ENCODE measurements at places on chromosomes 1 and 21.

GRCh38 chr1:236353813-236354212, 40.3 kb upstream of the EDARADD start:
- no peak for DNase-seq

DNA sequence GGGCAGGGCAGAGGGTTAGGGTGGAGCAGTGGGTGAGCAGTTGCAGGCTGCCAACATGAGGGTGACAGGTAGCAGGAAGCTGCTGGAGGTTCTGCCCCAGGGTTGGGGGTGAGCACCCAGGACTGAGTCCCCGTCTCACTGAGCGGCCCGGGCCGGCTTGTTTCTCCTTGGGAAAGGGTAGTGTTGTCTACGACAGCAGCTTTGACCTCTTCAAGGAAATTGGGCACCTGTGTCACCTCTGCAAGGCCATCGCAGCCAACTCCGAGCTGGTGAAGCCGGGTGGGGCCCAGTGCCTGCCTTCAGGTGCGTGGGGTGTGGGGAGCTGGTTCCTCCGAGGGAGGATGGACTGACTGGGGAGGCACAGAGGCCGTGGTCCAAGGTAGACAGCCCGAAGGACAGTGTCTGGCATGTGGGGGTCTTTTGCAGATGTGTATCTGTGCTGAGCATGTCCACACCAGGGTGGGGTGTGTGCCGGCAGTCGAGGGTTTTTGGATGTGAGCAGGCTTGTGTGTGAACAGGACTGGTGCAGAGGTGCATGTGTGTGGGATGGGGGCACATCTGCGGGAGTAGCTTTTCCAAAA, 51.9 kb downstream of the DISP3 start:
- no peak for DNase-seq

DNA sequence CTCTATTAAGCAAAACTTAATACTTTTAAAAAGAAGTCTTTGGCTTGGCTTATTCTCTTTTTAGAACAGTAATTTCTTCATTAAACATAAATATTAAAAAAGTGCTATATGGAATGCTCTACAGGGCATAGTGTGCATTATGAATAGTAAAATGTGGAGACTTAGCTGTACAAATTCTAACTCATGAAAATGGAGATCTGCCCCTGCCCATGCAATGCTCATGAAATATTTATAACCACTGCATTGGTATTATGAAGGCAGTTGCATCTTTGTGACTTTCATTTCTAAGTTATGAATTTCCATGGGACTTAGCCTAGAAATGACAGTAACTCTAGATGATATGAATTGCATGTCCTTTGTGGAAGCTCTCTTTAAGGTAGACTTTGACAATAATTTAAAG, 586.0 kb downstream of the PTBP2 start:
- no peak for DNase-seq

DNA sequence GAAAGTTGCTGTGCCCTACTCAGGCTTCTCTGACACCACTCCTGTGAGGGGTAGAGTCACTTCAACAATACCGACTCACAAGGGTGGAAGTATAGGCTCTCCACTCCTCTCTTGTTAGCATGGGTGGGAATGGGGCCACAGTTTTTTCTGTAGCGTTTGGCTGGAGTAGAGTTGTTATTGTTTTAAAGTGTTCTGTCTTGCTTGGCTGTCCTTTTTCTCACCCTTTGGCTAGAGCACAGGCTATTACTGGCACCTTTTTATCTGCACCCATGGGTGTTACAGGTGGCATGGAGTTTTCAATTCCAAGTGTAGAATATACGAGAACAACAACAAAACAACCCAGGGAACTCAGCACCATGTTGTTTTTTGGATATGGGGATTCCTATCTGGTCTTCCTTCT, 74.3 kb upstream of the CD5L start:
- DNase-seq = no peak

GRCh38 chr1:160733898-160734297, 5.1 kb upstream of the SLAMF7 start:
- DNase-seq = no peak

DNA sequence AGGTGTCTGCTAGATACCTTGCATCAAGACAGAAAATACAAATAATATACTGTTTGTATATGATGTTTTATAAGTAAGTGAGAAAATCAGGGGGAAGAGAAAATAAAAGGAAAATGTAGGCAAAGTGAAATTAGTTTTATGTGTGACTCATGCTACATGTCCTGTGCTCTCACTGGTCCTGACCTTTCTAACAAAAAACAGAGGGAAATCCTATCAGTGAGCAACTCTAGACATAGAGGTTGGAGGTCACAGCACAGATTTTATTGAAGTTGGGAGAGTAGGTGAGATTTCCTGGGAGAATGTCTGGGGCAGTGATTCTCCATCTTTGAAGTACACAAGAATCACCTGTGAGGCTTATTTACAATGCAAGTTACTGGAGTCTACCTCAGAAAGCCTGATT, 9.5 kb downstream of the SCCPDH start:
- DNase-seq = no peak

DNA sequence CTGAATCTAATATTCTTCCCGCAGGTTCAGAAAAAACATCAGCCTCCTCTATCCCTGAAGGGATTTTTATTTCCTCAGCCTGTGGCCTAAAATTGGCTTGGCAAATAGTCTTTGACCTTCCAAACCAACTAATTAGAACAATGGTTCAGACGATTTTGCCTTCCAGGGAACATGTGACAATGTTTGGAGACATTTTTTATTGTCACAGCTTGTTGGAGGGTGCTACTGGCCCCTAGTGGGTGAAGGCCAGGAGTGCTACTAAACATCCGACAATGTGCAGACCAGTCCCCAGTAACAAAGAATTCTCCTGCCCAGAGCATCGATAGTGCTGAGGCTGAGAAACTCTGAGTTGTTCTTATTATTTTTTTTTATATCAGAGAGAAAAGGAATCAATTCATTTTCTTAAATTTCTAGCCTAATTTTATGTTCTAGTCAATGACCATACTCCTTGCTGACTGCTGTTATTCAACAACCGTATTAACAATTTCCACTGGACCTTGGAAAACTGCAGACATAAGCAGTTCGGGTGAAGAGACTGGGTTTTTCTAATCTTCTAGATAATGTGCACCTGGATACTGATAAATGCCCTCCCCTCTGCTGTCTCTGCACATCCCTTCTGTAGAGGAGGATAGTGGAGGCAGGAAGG, 280.7 kb downstream of the LMX1A start:
- DNase-seq = peak; percentile 1

- DNase-seq = no peak
These were observed 29.1 kb downstream of the TRPM2 start for GRCh38 chr21:44382536-44382935.

DNA sequence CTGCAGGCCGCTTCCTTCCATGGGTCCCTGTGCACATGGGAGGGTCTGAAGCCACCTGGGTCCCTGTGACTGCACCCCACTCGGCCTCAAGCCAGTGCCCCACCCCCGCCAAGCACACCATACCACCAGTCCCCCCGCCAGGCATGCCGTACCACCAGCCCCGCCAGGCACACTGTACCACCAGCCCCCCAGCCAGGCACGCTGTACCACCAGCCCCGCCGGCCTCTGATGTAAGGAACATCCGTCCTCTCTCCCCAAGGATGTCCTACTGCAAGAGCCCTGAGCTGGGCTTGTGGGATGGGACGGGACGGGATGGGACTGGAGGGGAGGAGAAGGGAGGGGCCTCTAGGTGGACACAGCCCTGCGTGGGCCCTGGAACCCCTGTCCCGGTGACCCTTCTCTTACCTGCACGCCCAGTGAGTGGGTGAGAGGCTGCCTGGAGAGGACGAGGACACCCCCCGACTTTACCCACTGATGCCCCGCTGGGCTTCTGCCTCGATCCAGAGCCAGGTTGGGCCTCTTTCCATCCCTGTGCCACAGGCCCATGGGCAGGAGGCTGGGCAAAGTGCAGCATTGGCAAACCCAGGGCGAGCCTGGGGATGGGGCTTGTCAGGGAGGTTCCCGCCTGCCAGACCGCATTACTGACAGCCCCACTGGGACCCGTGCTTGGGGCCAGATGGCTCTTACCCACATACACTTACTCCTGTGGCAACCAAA, 40.8 kb upstream of the COL6A1 start:
- no peak for DNase-seq

DNA sequence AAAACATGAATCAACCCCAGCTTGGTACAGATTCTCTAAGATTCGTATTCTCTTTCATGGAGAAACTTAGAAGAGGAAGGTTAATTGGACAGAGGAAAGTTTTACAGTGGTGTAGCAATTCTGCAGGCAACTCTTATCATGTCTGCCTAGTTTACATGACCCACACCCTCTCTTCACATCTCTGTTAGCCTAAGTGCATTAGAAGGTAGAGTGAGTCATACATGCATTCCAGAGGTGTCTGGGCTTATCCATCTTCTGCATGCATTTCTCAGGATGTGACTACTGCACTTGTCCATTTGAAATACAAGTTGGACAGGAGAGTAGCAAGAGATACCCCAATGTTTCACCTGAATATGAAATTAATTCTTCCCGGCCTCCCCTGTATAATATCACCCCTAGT, 578.4 kb upstream of the NCAM2 start:
- no peak for DNase-seq

GRCh38 chr1:34129630-34130029, 35.4 kb downstream of the CSMD2 start:
- no peak for DNase-seq

GRCh38 chr1:43786201-43786958, 79.0 kb downstream of the ST3GAL3 start:
- no peak for DNase-seq

GRCh38 chr1:222331765-222332164, 216.1 kb downstream of the HHIPL2 start:
- peak; percentile 49 for DNase-seq

- DNase-seq = no peak
These were observed 40.2 kb downstream of the ATP1B1 start for GRCh38 chr1:169146576-169147214.

GRCh38 chr1:179025975-179026812, 500 bp downstream of the FAM20B start:
- DNase-seq = peak; percentile 43

DNA sequence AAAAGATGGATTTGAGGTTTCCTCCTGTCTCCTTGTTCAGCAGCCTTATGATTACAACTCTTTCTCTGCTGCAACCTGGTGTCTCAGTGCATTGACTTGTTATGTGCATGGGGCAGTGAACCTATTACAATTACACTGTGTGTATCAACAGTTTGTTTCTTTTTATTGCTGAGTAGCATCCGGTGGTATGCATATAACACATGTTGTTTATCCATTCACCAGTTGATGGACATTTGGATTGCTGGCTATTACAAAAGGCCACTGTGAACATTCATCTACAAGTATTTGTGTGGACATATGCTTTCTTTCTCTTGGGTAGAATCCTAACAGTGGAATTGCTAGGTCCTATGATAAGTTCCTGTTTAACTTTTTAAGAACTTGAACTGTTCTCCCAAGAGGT, 65.9 kb downstream of the FMO4 start:
- DNase-seq = no peak

DNA sequence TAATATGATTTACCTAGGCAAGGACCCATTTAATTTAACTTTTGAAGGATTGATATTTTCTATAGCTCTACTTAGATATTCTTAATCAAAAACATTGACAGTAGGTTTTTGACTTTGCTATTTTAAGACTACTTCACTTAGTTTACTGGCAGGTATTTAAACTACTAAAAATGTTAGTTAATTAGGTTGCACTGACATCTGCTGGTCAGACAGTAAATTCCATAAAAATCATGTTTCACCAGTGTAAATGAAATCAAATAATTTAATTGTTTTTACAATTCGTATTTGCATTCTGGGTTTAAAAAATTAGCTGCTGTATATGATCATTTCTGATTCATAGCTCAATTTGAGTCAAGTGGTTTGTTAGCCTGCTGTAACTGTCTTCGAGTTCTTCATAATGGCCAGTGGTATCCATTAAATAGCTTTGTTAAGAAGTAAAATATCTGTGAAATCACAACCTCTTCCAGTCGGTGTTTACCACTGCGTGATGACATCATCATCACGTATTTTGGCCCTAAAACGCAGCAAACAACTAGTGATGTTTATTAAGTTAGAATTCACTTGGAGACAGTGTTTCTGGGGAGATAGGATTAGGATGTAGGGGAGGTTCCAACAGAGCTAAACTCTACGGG, 26.2 kb downstream of the EXTL2 start:
- peak; percentile 72 for DNase-seq

DNA sequence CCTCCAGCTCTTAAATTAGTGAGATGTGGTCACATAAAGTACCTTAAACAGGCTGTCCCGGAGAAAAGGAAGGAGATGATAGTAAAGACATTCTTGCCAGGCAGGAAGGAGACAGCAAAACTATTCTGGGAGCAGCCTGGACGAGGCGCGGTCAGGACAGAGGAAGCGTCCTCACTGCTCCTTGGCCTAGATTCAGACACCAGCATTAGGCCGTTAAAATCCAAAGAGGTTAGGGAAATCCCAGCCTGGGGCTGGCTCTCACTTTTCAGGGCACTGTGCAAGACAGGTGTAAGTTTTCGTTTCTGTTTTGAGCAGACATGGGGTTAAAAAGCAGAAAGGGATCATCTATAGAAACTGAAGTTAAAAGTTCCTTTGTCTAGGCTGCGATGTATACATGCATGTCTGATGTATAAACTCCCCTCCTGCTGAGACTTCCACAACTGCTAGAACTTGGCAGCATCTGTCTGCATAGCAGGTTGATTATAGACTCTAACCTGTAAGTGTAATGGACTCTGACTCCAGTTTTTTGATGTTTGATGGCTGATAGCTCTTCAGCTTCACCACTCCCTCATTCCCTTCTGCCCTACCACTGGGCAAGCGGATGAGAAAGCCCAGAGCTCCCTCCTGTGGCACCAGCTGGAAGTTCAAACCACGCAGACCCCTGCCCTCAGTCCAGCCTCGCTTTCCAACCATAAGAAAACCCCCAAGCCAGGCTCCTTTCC, 21.5 kb downstream of the STPG1 start:
- DNase-seq = peak; percentile 53

GRCh38 chr1:19360843-19361610, 48.9 kb downstream of the SLC66A1 start:
- no peak for DNase-seq
